ENCODE measurements at places on chromosomes 1 and 21. TPM values are rescaled to one million over a fixed set of nuclear protein-coding genes. Genes with fewer than 3 reads are reported as not detected.
A peak's percentile ranks its signal among the peaks of the same experiment; 100 is the strongest.

DNA sequence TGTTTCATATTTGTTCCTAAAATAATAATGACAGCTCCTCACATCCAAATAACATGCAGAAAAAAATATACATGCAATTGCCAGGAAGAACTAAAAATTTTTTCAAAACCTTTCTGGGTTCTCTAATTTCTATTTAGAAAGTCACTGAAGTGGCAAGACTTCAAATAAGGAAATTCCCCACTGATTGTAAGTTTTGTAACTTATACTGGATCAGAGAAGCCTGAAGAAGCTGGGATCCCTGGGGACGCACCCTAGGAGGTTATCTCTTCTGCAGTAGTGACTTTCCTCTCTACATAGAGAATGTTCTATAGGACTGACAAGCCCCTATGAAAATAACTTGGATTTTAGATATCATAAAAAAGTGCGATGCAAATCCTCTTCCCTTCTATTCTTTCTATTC, 182.6 kb downstream of the MRPL39 start:
- DNase-seq, result no peak

DNA sequence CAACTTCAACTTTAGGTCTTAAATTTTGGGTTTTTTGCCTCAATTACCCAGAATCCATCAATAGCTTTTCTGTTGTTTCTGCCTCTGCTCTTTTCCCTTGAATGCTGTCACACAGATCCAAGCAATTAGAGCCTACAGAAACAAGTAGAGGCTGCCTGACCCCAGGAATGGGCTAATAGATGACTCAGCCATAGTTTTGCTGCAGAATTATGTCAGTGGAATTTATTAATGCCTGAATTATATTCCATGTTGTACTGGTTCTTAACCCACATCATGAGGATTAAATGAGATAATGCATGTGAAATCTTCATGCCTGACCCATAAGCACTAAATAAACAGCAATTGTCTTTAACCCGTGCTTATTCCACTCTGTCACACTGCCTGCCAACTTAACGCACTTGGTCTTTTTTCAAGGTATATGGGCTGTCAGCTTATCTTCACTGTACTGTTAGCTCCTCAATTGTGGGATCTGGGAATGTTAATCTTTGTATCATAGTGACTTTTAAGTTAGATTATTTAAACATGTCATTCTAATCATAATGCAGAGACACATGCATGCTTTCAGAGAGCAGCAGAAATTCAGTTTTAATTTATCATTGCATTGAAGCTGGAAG, 213.3 kb downstream of the ROR1 start:
- DNase-seq, result no peak

- no peak for DNase-seq
These were observed 1.6 kb upstream of the IL10RB start for GRCh38 chr21:33264561-33264960.

DCDC2B gene
- total RNA-seq, result not detected

- DNase-seq, result no peak
These were observed 32.0 kb upstream of the LAPTM5 start for GRCh38 chr1:30789388-30790255.

TNFAIP8L2 gene
- total RNA-seq, result 0.56 TPM

SPRR1A gene
- total RNA-seq, result not detected

DNA sequence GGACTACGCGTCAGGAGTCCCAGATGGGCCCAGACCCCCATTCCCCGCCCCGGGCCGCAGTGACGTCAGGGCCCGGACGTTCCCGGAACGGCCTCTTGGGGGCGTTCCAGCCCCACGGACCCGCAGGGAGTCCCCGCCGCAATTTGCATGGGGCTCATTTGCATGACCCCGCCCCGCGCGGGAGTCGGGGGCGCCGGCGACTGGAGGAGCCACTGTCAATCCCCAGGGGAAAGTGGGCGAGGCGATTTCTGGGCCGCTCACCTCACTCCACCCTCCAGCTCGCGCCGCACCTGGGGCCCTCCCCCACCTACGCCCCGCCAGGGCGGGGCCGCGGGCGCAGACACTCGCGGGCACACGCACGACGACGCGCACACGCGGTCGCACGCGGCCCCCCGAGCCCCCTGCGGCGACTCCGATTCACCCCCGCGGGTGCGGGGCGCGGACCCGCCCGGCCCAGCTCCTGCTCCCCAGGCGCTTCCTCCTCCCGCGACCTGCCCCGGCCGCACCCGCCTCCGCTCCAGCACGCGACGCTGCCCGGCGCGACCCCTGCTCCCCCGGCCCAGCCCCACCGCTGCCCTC, 13.2 kb downstream of the AGRN start:
- DNase-seq, result peak; percentile 89

DNA sequence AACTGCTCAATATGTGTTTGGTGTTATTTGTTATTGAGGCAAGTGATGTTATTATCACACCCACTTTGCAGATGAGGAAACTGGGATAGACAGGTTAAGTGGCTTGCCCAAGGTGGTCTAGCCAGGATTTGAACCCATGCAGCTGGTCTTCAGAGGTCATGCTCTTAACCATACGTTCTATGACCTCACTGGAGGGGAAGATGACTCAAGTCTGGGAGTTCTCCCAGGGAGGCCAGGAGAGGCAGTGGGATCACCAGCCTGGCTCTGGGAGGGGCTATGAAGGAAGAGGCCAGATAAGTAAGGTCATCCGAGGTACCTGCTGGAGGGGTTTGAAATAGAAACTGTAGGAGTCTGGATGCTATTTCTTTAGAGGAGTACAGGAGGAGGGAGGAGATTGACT, 95.3 kb downstream of the NAV1 start:
- no peak for DNase-seq

TFAP2E gene
- not detected for total RNA-seq

- DNase-seq, result peak; percentile 55
These were observed 15.5 kb upstream of the AHCTF1 start for GRCh38 chr1:246947255-246947654.

ECM1 gene
- total RNA-seq, result 4.6 TPM

DNA sequence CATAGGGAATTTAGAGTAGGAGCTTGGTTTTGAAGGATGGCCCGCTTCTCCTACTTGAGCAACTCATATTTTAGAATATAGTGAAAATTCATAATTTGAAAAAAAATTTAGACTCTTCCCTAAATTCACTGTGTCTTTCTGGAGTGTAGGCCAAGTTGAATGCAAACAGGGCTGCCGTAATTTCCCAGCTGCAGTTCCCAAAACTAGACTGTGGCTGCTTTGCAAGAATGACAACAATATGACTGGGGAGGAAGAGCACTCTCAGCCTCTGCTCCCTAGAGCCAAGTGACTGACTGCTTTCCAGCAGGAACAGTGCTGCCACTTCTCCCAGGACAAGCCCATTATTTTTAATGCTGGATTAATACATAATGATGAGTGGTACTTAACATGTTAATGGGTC, 209.0 kb downstream of the RHOU start:
- DNase-seq, result no peak

DNA sequence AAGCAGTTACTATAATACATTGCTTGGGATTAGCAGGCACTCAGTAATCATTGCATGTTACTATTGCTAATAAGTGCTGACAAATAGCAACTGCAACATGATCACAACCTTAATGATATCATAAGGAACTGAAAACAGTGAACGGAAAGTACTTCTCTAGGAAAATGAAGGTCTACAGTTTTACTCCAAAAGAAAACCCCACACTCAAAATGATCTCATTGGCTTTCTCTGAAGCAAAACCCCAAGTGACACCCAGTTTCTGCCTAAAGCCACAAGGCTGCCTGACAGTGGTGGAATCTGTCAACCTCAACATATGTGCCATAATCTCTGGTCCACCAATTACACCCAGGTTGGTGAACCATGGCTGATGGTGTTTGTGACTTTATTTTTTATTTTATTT, 137.6 kb downstream of the PTGER3 start:
- DNase-seq, result no peak

GRCh38 chr1:4595341-4596225, 58.8 kb upstream of the AJAP1 start:
- no peak for DNase-seq

GRCh38 chr1:38533772-38534472, 325.6 kb downstream of the RRAGC start:
- no peak for DNase-seq

DNA sequence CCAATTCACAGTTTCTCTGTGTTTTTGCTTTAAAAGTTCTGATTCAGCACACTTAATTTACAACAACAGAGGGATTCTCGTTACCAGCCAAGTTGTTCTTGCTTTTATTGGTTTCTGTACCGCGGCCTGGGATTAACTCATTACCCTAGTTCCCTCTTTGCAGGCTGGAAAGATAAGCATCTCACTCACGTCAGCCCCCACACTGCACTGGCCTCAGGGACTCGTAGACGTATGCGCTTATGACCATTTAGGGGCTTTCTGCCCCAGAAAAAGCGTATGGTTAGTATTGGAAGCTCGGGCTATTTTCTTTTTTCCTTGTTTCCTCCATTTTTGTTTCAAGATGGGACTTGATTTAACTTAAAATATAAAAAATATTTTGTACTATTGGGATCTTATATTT, 76.0 kb downstream of the POFUT2 start:
- DNase-seq, result no peak

MYOC gene
- total RNA-seq, result 3.1 TPM

DNA sequence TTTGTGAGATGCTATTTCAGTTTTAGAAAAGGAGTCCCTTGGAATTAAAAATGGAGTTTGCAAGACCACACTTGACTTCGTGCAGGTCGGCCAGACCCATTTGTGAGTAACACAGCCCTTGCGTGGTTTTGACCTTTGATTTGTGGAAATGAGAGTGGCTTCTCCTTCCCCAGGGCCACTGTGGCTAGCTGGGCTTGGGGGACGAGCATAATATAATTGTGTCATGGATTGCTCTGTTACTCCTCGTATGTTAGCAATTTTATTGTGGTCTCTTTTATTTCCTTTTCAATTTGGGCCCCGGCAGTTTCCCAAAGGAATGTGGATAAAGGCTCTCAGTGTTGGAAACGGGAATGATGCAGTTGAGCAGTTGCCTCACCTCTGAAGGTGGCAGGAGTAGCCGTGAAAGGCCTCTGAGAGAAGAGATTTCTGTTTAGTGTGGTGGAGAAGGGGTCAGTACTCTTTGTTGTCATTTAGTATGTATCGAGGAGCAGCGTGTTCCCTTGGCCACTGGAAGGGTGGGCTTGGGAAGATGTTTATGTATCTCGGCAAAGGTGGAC, 194.6 kb downstream of the PBX1 start:
- DNase-seq, result no peak

CLCNKB gene
- not detected for total RNA-seq

HHIPL2 gene
- total RNA-seq, result not detected

GPR3 gene
- total RNA-seq, result not detected

DNA sequence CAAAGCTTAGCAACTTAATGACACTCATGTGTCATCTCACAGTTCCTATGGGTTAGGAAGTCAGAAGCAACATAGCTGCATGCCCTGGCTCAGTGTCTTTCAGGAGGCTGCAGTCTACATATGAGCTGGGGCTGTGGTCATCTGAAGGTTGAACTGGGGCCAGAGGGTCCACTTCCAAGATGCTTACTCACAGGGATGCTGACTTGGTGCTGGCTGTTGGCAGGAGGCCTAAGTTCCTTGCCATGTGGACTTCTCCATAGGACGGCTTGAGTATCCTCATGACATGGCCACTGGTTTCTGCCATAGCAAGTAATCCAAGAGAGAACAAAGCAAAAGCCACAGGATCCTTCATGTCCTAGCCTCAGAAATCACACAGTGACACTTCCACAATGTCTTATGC, 12.1 kb upstream of the FAM43B start:
- no peak for DNase-seq

DNA sequence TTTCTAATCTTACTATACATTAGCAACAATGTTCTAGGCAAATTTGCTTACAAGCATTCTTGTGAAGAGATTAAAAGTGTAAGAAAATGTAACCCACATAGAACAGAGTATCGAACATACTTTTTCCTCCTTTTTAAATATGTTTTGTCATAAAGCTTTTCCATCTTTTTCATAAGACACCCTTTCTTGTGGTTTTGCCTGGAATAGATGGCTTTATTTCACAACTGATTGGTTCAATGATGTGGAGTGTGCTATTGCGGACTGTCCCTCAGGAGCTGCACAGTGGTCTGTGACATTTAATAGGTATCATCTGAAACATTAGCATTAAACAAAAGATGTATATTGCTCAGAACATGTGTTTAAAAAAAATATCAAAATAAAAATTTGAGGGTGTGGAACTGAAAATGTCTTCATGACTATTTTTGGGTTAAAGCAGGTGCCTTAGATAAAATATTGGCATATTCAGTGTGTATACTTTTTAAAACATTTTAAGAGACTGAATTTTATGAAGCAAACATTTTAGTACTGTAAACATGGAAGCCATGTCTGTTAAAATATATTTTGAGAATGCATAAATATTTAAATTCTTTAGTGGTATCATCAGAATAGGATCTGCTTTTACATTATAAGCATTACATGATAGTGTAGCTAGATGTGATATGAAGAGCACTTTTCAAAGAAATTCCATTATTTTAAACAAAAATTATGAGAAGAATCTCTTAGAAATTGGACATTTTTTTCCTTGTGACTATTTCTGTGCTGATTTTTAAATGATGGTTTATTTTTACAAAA, 48.3 kb upstream of the C1orf146 start:
- DNase-seq, result no peak

- no peak for DNase-seq
These were observed 89.4 kb upstream of the B3GALT2 start for GRCh38 chr1:193275773-193276172.

FOXO6 gene
- total RNA-seq, result 8.6 TPM

SMYD2 gene
- 75.3 TPM for total RNA-seq

DNA sequence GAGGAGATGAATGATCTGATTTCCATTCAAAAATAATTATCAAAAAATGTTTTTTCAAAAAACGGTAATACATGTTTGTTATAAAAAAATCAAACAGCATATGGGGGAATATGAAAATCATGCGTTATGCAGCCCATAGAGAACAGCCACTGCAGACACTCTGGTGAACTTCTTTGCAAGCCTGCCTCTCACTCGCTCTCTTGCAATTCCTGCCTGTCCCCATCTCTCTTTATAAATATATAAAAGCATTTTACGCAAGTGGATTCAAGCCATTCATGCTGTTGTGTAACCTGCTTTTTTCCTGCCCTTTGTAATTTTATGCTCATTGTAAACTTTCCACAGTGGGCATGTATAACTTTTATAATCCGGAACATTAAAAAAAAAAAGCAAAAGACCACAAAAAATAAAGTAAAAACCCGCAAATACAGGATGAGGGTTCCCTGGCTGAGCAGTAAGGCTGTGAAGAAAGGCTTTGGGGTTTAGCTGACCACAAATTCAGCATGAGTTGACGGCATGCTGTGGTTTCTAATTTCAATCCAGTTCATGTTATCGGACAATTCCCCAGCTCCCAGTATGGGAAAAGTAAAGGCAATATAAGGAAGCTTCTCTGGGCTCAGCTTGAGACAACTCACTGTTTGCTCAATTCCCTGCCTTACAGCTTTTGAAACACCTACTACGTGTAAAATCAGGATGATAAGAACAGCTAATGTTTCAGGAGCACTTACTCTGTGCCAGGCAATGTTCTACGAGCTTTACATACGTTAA, 52.8 kb upstream of the ZBTB40 start:
- DNase-seq, result no peak

ANKRD34A gene
- 0.42 TPM for total RNA-seq

GREM2 gene
- 0.56 TPM for total RNA-seq

KDF1 gene
- not detected for total RNA-seq

GRCh38 chr1:1324084-1324523, 356 bp downstream of the INTS11 start:
- no peak for DNase-seq

AK4 gene
- total RNA-seq, result 19.3 TPM

- no peak for DNase-seq
These were observed 4.5 kb downstream of the SDCCAG8 start for GRCh38 chr1:243260221-243260880.

GRCh38 chr1:78447086-78447485, 43.7 kb upstream of the PTGFR start:
- DNase-seq, result no peak

- no peak for DNase-seq
These were observed 21.8 kb upstream of the OTUD3 start for GRCh38 chr1:19860418-19860817.
